Mammary epithelial cell (primary cell): ENCODE measurements at places on chromosomes 6 and 20. TPM values are rescaled to one million over a fixed set of nuclear protein-coding genes. Genes with fewer than 3 reads are reported as not detected.

Gene FERMT1
- 34.8 TPM for total RNA-seq

- DNase-seq: no peak
Measured at GRCh38 chr20:23227976-23228375, 122.6 kb upstream of the NXT1 start.

- peak; percentile 8 for DNase-seq
Measured at GRCh38 chr6:25706314-25707014, 48.1 kb upstream of the SLC17A4 start.

GRCh38 chr6:25366903-25367545 lies 87.8 kb downstream of the CARMIL1 start:
- peak; percentile 41 for DNase-seq

GRCh38 chr6:31122791-31123706 lies 2.8 kb upstream of the CDSN start:
- DNase-seq: peak; percentile 89

DNA sequence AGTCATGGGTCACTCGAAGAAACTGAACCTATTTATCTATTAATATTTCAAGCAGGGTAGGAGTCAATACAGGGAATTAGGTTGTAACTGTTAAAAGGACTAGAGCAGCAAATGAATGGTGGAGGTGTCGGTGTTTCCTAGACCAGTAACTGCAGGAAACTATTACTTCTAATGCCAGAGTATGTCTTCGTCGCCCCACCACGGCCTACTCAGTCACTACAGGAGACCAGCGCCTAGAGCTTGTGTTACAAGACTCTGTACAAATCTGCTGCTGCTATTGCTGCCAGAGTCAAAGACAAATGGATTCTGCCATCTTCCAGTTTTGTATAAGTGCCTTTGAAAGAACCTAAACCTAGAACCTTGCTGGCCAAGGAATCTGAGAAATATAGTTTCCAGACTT lies 343.9 kb downstream of the SOX4 start:
- DNase-seq: no peak

Gene CPNE5
- not detected for total RNA-seq

DNA sequence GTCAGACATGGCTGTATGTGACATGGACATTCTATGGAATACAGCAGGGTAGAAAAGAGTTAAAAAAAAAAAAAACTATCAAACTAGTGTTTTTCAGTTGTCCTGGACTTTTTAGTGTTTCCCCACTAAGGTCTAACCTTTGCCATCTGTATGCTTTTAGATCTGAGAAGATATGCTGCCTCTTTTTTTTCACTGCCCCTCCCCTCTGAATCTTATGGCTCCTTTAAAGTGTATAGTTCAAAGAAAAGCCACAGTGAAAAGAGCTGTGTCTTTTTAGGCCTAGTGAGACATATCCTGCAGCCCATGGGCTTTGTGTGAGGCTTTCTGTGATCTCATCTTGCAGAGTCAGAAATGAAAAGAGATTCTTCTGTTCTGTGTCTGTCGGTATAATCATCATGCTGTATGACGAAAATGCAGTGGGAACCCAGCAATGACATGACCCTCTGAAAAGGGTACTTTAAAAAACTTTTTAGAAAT lies 29.3 kb downstream of the ADGRG6 start:
- peak; percentile 35 for DNase-seq

GRCh38 chr6:122114717-122115116 lies 284.7 kb upstream of the HSF2 start:
- DNase-seq: no peak

DNA sequence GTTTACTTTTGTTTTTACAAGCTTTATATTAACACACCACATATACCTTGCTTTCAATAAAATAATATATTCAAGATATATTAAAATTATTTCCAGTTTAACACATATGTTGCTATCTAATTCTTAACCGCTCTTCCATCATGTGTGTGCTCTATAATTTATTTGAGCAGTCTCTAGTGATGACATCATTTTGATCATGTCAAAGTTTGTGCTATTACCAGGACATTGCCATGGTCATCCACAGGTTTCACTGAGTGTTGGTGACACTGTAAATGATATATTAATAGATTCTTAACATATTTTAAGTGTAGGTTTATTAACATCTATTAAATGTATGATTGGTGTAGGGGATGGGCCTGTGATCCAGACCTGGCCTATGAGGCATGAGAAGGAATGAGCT lies 17.1 kb upstream of the CST4 start:
- DNase-seq: no peak

DNA sequence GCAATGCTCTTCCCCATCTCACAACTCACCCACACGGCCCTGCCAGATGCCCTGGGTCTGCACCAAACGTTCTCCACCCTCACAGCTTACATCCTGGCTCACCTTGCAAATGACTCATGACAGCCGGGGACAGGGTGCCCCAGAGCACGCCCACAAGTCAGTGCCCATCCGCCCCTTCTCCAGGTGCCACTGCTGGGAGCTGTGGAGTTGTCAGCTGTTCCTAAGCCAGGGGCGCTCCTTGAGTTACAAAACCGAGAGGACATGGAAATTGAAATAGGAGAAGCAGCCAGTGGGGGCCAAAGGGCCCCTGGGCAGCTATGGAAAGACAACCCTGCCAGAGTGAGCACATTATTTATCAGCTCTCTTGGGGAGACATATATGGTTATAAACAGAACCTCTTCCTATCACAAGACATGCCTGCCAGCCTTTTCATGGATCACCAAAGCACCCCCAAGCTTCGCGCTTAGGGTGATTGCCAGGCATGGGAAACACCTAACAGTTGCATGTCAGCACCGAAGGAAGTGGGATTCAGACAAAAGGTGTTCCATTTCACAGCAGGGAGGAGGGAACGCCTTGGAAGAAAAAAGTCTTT lies 236.8 kb downstream of the LY86 start:
- peak; percentile 71 for DNase-seq
